PC-9 (cell line): ENCODE measurements at places on chromosomes 7 and 10.

- H3K36me3 ChIP-seq = no peaks in the 10 kb centered on the region
- no peak overlapping the region for H3K27ac ChIP-seq
- DNase-seq = no peak
- H3K27me3 ChIP-seq = peaks cover 96% of the 10 kb centered on the region
- H3K4me1 ChIP-seq = no peaks in the 10 kb centered on the region
Observed at GRCh38 chr7:157613575-157614322, 276.9 kb downstream of the DNAJB6 start.

DNA sequence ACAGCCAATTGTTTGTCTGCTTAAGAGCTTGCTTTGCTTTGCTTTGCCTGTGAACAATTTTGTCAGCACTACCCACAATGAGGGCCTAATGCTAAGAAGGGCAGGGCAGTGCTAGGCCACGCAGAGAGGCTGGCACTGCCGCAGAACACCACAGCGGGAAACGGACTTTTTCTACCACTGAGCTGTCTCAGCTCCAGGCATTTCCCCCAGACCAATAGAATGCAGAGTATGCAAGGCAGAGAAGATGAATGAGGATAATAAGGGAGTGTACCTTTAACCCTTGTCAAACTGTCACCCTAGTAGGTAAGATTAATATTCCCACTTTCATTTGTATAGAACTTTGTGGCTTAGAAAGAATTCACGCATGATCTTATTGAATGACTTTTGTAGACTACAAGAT lies 104.5 kb downstream of the SH3PXD2A start:
- H3K36me3 ChIP-seq = peaks cover 5% of the 10 kb centered on the region
- H3K4me3 ChIP-seq = no peak overlapping the region
- H3K27me3 ChIP-seq = no peaks in the 10 kb centered on the region
- H3K4me1 ChIP-seq = peaks cover 30% of the 10 kb centered on the region

- no peaks in the 10 kb centered on the region for H3K27me3 ChIP-seq
- H3K36me3 ChIP-seq = no peaks in the 10 kb centered on the region
- H3K27ac ChIP-seq = no peak overlapping the region
- no peak overlapping the region for H3K4me3 ChIP-seq
- H3K4me1 ChIP-seq = no peaks in the 10 kb centered on the region
Observed at GRCh38 chr10:115818012-115818411, 455.0 kb downstream of the GFRA1 start.

- H3K4me1 ChIP-seq = no peaks in the 10 kb centered on the region
- no peaks in the 10 kb centered on the region for H3K36me3 ChIP-seq
Observed at GRCh38 chr10:67221939-67222494, 296.2 kb downstream of the LRRTM3 start.
